ENCODE measurements at places on chromosomes 6 and 20.

GRCh38 chr6:36484736-36485135, 41.9 kb downstream of the KCTD20 start:
- no peak for DNase-seq

DNA sequence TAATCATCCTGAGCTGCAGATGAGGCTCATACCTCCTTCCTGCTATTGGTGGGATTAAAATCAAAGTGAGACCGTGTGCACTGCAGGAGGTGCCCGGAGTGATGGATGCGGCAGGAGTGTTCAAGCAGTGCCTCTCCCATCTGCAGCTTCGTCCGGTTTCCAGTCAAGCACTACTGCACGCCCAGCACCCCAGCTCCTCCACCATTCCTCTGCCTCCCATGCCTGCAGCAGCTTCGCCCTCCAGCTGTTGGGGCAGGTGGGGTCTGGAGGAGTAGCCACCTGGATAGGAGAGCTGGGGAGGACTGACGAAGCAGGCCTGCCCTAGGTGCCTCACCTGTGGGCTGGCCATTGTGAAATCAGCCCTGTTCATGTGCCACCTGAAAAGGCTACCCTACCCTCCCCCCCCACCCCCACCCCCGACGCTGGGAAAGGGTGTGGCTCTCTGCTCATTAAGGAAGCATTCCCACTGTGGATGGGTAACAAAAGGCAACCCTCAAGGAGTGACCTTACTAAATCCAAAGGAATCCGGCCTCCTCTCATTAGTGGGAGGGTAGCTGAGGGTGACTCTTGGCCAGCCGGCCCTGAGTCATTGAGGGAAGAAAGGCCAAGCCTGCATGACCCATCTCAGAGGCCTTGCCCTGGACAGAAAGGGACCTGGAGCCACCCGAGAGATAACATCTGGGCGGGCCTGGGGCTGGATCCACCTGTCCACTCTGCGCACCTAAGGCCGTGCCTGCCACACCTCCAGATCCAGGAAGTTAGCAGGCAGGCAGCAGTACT, 115.9 kb upstream of the ARMC2 start:
- DNase-seq, result no peak

DNA sequence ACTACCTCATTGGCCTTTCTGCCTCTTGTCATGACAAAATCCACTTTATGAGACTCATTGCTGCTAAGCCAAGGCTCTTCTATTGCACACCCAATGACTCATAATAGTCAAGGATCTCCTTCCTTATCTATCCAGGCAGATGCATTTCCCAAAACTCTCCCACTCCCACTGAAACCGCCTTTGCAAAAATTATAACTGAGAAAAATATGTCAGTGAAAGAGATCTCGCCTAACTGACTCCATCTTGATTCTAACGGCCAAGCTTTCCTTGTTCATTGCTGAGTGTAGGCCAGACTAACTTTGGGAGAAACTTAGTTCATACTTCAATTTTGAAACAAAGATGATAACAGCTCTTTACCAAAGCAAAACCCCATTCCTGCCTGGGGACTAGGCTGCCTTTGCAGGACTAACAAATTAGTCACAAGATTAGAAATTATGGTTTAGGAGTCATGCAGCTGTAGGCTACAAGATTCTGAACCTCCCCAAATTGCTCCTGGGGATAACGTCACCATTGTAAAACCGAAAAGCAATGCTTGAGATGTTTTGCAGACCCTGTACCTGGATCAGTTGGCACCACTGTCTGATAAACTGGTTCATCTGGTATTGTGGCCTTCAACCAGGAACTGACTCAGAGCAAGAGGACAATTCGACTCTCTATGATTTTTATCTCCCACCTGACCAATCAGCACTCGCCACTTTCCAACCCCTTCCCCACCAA, 47.1 kb downstream of the HAO1 start:
- no peak for DNase-seq

GRCh38 chr20:51339721-51340450, 202.6 kb downstream of the NFATC2 start:
- no peak for DNase-seq

DNA sequence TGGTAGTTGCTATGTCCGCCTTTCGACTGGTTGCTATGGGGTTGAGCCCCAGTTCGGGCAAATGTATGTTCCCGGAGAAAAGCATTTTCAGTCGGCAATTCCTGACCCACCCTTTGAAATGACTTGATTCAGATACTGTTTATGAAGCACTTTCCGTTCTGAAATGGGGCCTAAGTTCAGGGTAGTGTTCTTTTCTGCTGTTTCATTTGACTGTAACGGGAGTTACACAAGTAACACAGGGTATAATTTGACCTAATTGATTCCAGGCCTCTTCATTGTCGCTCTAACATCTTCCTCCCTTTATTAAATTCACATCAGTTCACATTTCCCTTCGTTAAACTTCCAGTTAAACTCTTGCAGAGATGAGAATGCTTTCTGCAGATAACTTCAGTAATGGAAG, 85.5 kb downstream of the BMP6 start:
- no peak for DNase-seq

All from WTC11 (cell line).